Left colon (tissue), 2 donors: ENCODE measurements at places on chromosomes 16 and 17. TPM values are rescaled to one million over a fixed set of nuclear protein-coding genes. Genes with fewer than 3 reads are reported as not detected.

- no peak for DNase-seq
Observed at GRCh38 chr17:74949455-74950115, 13.9 kb downstream of the OTOP3 start.

- no peak for DNase-seq
Observed at GRCh38 chr17:78623541-78623940, 46.3 kb upstream of the DNAH17 start.

DNA sequence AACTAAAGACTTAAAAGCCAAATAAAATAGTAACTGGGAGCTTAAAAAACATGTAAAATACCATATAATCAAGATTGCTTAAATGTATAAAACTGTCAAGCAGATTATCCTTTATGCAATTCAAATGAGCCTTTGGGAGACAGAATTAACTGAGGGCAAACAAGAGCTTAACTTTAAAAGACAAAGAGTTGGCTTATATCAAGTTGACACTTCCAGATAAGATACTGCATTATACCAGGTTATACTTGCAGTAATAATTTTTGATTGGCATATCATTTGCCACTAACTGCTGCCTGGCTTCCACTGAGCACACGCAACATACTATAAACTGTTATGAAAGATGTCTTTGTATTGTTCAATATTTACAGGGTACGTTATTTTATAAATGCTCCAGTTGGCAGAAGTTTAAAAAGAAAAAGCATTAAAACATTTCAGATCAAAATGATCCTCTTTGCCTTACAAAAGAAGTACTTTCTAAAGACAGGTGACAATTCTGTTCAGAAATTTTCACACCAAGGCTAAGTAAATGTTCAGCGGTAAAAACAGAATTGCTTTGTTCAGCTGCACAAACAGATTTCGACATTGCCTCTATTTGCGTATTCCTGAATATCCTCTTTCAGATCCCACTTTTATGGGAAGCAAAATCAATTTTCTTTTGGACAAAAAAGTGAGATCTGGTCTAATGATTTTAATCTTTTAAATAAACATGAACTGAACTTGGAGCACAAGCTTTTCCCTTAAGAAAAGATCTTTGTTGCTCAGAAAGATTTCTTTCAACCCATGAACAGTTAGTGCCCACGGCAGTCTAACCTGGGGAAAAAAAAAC is 50.7 kb downstream of the TOX3 start:
- DNase-seq, result no peak

DNA sequence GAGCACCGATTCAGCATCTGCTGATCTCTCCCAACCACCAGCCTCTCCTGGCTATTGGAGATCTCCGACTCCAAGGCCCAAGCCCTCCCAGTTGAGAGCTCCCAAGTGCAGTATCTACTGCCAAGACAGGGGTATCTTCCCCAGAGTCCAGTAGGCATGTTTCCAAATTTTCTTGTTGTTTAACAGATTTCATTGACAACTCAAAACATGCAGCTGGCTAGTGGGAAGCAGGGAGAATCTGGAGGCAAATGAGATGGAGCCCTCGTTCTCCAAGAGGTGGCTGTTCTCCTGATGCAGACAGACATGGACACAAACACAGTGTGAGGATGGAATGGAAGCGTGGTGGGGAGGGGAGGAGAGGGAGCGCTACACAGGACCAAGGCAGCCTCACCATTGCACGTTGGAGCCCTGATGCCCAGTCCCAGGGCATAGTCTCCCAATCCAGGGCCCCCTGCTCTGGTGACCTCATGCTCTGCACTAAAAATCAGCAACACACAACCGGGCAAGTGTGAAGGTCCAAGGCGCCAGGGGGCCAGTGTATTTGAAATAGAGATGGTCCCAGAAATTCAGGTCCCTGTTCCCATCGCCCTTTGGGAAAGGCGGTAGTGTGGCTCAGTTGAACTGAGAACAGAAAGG is 31.7 kb downstream of the SMARCE1 start:
- DNase-seq, result no peak

- no peak for DNase-seq
Observed at GRCh38 chr17:73430165-73430680, 118.4 kb upstream of the CDC42EP4 start.

DNA sequence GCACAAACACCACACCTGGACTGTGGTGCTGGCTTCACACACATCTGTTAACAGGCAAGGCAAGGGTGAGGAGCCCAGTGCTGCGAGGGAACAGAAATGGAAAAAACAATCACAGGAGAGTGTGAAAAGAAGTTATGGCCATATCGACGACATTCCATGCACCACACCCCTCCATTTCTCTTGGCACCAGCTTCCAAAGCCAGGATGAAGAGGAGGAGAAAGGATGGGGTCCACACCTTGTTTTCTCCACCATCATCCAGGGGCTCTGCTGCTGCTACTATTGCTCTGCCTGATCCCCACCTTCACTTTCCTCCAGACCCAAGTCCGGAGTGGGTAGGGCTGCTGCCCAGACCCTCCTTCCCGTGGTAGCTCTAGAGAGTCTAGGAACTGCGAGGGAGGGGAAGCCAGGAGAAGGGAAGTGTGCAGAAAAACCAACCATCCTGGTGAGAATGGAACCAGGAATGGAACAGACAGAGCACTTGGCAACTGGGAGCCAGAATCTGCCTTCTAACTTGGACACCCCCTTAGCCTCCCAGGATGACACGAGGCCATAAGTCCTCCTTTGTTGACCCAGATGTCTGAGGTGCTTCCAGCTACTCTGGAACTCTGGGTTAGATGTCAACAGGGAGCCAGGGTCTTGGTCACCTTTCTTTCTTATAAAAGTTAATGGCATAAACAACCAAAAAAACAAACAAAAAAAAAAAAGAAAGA is 1.2 kb upstream of the PROCA1 start:
- DNase-seq, result no peak

Gene ZNF750
- total RNA-seq, result not detected

Gene TBC1D3I
- total RNA-seq, result 0.70 TPM

GRCh38 chr17:44314869-44315661 is 6.7 kb downstream of the RUNDC3A start:
- no peak for DNase-seq

DNA sequence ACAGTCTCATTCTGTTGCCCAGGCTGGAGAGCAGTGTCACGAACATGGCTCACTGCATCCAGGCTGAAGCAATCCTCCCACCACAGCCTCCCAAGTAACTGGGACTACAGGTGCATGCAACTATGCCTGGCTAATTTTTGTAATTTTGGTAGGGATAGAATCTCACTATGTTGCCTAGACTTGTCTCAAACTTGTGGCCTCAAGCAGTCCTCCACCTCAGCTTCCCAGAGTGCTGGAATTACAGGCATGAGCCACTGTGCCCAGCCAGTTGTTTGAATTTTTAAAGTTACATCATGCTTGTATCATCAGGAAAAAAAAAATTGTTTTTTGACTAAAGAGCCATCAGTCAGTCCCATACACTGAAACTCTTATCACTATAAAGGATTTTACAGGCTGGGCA is 17.1 kb upstream of the VPS4A start:
- no peak for DNase-seq

Gene SYNGR3
- 3.0 TPM for total RNA-seq

- no peak for DNase-seq
Observed at GRCh38 chr17:44105483-44105882, 18.0 kb downstream of the HDAC5 start.
